GM03348 (cell line): ENCODE measurements at places on chromosomes 2 and 18.

GRCh38 chr2:194870974-194871535 lies 786.0 kb upstream of the SLC39A10 start:
- DNase-seq = no peak

DNA sequence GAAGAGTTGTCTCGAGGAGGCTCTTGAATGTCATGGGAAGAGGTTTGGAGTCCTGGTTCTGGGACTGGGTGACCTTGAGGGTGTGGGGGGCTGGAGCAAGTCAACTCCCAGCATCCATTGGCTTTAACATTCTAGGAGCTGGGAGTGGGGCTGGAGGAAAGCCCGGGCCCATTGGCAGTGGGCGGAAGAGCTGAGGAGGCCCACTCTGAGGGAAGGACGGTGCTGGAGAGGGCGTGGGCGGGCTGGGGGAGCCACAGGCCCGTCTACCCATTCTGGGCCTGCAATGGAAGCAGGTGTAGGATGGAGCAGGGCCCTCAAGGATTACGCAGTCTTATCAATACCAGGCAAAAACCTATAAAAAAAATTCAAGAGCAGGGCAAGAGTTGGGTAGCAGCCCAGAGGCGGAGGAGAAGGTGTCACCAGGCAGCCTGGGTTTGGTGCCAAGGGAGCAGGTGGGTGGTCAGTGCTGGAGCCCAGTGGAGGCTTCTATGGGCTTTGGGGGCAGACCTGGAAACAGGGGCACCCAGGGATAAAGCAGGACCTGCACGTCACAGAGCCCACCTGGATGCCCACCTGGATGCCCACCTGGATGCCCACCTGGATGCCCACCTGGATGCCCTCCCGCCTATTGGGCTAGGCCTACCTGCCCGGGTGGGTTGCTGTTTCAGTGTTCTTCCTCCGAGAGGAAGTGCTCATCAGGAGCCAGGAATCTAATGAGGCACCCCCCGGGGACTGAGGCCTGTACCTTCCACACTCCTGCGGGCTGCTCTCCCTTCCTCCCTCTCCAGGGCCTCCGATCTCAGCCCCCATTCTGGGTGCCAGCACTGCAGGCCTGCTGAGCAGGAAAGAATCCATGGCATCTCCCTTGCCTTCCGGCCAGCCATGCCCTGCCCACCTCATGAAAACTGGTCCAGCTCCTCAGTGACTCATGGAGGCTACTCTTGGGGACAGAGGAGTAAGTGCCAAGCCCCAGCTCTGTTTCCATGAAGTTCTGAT lies 71.3 kb downstream of the CTIF start:
- peak; percentile 57 for DNase-seq

DNA sequence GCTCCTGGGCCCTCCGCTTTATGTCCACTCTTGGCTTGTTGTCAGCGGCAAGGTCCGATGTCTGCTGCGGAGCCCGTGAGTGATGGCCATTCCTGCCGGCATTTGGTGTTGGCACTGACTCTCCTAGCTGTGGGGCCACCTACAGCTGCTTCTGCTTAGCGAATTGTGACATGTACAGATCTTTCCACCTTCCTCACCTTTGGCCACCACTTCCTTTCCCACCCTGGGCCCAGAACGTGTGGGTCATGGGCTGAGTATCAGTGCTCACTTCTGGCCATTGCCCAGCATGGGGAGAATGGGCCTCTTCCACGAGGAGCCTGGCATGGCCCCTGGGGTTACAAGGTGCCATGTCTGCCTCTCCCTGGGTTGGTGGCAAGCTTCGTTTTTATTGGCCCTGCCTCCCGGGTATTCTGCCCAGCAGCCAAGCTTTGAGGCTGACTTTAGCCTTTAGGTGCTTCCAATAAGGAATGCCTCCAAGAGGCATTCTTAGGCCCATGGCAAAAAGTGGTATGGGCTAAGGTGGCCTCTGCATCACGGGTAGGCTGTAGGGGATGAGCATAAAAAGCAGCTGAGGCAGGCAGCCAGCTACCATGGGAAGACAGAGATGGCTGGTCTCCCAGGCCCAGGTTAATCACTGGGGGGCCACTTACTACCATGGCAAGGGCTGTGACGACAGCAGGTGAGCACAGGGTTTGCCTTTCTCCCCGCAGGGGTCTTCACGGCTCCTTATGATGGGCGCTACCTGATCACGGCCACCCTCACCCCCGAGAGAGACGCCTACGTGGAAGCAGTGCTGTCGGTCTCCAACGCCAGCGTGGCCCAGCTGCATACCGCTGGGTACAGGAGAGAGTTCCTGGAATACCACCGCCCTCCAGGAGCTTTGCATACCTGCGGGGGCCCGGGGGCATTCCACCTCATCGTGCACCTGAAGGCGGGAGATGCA lies 65.8 kb downstream of the EMILIN2 start:
- DNase-seq = no peak

GRCh38 chr2:176163672-176164056 lies 6.6 kb downstream of the HOXD3 start:
- DNase-seq = no peak

DNA sequence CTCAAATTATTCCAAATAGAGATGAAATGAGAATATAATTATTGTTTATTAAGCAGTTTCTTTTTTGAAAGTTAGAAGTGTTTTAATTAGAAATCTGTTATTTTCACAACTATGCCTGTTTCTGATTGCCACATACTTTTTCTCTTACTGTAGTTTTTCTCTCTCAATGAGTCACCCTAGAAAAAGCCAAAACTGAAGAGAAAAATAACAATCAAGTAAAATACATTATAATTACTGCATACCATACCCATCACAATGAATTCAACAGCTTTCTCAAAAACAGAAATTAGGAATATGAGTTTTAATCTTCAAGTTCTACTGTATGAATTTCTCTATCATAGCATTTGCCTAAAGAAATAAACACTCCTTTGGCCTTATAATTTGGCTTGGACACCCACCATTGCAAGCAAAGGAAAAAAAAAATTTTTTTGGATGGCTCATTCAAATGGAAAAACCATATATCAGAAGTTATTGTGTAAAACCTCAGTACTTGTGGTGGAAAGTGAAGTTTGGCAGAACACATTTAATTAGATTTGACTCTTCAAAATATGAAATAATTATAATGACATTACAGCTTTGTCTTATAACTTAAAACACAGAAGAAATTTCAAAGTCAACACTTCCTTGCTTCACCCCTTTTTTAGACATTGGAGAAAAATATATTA lies 138.5 kb downstream of the DYM start:
- peak; percentile 57 for DNase-seq

DNA sequence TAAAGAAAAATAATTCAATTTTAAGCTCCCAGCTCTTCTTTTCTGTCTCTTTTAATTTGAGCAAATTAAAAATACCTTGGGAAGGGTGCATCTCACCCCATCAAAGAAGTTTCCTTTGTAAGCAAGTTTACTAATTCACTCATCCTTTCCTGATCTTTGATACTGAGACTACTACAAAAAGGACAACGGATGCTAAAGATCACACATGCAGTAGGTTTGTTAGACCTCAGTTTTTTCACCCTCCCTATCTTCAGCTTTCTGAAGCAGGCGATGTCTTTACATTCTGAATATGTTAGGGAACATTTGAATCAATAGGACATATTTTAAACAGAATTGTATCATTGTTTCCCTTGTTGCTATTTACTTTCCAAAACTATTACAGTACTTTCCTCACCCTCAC lies 6.0 kb upstream of the HNRNPLL start:
- no peak for DNase-seq

DNA sequence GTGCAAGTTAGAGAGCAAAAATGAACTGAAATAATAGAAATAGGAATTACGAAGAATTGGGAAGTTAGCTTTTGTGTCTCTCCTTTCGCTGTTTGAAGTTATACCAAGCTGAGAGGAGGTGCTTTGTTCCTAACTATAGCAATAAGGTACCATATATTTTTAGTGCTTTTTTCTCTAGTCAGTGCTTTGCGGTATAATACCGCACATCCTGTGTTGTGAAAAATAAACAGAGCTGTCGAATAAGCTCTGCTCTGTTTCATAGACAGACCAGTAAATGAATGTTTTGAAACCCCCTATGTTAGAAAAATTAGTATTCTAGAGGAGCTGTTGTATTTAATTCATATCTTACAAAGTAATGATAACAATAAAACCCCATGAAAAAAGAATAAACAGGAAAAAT lies 130.8 kb downstream of the MAP4K4 start:
- DNase-seq = no peak

DNA sequence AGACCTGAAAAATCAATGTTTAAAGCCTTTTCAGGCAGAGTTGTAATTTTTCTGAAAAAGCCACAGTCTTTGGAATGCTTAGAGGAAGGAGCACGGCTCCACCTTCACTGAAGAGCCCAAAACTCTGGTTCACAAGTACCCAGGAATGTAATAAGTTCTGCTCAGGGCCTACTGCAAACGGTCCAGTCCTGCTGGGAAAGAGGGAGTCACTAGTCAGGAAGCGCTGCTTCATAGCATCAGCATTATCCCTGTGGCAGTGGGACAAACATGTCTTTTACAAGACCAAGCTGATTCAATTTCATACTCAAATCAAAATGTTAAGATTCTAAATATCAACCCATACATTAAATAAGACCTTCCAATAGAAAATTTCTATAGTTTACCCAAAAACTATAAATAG lies 152.9 kb upstream of the PGAP1 start:
- peak; percentile 29 for DNase-seq

- no peak for DNase-seq
Measured at GRCh38 chr2:30148850-30149249, 2.0 kb downstream of the YPEL5 start.

- DNase-seq = no peak
Measured at GRCh38 chr2:66497431-66498288, 62.7 kb downstream of the MEIS1 start.

DNA sequence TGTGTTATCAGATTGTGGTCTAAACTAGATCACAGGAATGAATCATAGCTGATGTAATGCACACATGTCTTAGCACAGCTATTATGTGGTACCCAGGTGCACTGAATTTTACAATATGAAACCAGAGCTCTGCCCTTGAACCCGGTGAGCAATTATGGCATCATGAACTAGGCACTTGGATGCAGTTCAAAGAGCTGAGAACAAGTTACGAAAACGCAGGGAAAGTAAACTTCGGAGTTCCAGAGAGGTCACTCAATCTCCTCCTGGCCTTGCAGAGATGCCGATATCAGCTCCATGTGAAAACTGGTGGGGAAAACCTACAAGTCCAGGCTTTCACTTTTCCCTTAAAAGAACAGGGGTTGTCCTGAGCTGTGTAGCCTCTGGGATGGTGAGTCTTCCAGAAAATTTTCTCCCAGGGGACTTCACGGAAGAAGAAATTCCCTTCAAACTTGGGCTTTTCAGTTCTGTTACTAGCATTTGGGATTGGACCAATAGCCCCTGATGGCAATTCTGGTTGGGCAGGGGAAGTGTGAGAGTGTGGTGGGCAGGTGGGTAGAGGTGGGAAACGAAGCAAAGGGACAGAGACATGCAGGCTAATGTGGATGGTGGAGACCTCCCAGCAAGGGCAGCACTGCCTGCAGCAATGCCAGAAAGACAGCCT lies 71.1 kb upstream of the SH3BP4 start:
- peak; percentile 41 for DNase-seq

- DNase-seq = no peak
Measured at GRCh38 chr18:74425876-74426275, 31.2 kb downstream of the DIPK1C start.

DNA sequence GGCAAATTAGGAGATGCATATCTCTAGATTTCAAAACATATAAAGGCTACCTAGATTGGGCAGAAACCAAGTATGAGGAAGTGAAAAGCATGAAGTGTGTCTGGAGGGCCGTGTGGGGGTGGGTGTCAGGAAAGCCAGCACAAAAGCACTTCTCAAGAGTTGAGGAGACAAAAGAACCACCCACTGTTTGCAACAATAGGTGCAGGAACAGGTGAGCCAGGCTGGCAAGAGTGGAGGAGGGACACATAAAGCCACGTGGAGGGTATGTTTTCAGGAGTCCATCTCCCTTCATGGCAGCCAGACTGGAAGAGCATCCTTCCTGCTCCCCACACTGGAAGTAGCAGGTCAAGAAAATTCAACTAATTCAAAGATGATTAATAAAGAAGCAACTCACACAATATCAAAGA lies 96.4 kb downstream of the CERS6 start:
- no peak for DNase-seq

- no peak for DNase-seq
Measured at GRCh38 chr2:197990356-197990755, 186.0 kb downstream of the PLCL1 start.

DNA sequence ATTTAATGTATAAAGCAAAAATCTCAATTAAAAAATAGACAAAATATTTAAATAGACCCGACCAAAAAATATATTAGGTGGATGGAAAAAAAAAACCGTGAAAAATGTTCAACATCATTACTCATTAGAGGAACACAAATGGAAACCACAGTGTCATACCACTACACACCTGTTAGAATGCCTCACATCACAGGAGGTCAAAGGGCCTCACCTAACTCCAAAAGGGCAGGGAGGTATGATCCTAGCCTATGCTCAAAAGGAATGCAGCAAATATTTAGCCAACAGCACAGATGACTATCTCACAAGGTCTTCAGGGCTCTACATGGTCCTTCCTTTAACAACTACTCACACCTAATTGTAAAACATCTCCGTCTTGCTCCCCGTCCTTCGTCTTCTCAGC lies 185.5 kb upstream of the SETBP1 start:
- DNase-seq = no peak

- no peak for DNase-seq
Measured at GRCh38 chr18:825891-826585, 14.0 kb upstream of the YES1 start.

- DNase-seq = no peak
Measured at GRCh38 chr18:9321736-9322135, 12.8 kb upstream of the TWSG1 start.

DNA sequence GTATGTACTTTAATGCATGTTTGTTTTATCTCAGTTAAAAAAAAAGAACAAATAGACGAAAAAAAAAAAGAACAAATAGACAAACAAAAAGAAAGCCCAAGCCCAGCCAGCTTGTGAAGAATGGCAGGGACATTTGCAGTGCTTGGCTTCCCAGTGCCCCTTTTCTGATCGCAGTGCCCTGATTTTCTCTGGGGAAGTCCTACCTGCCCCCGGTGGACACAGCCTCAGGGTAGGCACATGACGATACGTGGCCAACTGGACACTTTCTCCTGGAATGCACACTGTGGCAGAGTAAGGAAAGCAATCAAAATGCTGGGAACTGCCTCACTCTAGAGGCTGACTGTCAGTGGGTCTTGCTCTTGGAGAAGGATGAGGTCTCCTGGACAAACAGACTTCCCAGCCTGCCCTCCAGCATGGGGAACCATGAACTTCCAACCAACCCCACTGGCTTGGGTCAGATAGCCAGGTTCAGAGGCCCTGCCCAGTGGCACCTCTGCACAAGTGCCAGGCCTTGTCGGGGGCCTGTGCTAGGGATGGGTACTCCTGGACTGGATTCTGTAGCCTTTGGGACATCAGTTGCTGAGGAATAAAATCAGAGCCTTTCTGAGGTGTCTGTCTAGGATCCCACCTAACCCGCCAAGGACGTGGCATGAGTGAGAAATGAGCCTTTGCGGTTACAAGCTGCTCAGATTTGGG lies 76.7 kb downstream of the INHBB start:
- DNase-seq = no peak
